ENCODE measurements at places on chromosomes 4 and X. TPM values are rescaled to one million over a fixed set of nuclear protein-coding genes. Genes with fewer than 3 reads are reported as not detected.

DNA sequence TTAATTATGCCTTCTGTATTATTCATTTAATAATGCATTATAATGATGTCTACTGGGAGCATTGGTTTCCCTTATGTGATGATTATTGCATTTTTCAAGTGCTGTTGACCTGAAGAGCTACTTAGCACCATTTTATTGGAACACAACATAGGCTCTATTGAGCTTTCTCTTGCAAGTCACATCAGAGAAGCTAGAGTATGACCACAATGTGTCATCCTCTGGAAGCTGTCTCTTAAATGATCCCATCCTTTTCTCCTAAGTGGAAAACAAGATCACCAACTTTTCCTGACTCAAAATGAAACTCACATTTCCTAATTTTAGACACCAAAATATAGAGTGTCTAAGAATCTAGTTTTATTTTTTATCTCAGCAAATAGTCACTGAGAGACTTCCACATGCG, 1451.9 kb downstream of the PCDH7 start:
- no peak for DNase-seq

GRCh38 chrX:112636951-112637581, 42.7 kb downstream of the LHFPL1 start:
- no peak for DNase-seq

- DNase-seq, result no peak
Measured at GRCh38 chrX:85109235-85109634, 105.6 kb downstream of the APOOL start.

DNA sequence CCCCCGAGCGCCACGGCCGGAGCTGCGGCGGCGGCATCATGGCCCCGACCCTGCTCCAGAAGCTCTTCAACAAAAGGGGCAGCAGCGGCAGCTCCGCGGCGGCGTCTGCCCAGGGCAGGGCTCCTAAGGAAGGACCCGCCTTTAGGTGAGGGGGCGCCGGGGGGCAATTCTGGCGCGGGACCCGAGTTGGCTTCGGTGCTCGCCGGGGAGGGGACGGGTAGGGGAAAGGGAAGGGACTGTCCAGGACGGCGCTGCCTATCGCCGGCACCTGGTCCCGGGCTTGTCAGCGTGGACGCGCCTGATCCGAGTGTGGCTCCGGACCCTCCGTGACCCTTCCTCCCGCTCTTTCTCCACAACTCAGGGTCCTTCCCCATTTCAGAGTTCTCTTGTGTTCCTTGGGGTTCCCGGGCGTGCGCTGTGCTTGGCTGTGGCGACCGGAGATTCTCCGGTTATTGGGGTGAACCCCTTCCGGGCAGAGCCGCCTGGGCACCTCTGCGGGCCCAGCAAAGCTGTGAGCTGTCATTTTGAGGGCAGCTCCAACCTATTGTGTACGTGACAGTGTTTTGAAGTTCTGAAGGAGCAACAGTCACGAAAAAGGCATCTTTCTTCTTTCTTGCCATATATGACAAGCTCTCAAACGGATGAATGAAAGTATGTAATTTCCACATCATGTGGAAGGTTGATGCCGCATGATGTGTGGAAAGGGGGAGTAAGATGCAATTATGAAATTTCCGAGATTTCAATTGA, 522 bp downstream of the FNIP2 start:
- DNase-seq, result peak; percentile 64

GRCh38 chr4:80173401-80173800, 23.9 kb upstream of the PRDM8 start:
- no peak for DNase-seq

The ASB5 gene
- total RNA-seq, result not detected

- no peak for DNase-seq
Measured at GRCh38 chrX:11185861-11186260, 74.7 kb downstream of the HCCS start.

GRCh38 chr4:1869530-1870327, 1.5 kb upstream of the NSD2 start:
- DNase-seq, result no peak

- no peak for DNase-seq
Measured at GRCh38 chrX:49037883-49038475, 5.2 kb downstream of the TFE3 start.

GRCh38 chrX:38127961-38128360, 92.7 kb downstream of the SRPX start:
- DNase-seq, result no peak

DNA sequence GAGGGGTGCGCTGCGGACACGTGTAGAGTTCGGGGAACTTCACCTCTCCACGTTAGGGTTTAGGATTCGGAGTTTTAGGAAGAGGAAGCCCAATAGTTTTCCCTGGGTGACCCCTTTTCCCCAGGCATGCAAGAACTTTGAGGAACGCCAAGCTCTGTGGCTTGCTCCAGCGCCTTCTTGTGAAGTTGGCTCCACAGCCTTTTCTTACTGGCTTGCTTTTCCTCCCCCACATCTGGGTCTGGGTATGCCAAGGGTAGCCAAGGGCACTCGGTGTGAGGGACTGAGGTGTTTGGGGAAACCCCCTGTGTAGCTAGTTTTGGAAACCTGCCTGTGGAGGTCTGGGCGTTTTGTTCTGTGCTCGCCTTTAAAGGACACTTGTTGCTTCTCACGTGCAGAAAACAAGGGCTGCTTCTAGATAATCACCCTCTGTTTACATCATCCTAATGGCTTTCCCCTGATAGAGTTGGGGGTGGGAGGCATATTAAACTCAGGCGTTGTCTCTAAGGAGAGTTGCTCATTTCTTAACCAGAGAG, 746 bp downstream of the EDNRA start:
- DNase-seq, result no peak

The PNMA5 gene
- 0.18 TPM for total RNA-seq

The GAR1 gene
- total RNA-seq, result 10.0 TPM

The LRP2BP gene
- total RNA-seq, result 1.5 TPM

The RS1 gene
- 3.9 TPM for total RNA-seq

DNA sequence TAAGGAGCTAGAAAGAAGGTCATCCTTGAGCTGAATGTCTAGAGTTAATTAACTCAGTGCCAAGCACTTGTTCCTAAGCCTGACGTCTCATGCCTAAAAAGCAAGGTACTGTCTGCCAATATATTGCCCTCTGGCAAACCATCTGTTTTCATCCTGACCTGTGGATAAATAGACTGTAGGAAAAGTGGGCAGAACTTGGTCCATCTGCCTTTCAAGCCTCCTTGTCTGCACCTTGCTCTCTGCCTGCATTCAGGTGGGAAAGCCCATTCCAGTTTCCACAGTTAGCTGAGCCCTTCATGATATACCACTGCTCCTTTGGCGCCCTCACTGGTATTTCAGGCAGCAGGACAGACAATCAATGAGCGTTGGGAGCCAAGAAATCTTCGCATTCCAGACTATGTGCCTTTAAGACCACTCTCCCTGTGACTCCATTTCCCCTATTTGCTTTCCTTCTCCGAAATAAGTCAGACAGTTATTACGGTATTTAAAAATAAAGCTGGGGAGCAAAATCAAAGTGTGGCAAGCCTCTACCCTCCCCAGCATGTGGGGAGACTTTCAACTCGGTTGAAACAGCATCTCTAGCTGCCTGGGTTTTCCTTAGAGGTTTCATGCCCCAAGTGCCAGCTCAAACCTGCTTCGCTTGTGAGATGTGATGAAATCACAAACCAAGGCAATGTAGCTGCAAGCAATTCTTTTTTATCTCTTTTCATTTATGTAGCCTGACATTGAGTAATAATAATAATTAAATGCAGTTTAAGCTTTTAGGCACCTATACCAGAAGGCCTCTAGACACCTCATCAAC, 2.5 kb upstream of the CCDC149 start:
- DNase-seq, result no peak

GRCh38 chrX:24153796-24154189, 4.3 kb downstream of the ZFX start:
- no peak for DNase-seq

GRCh38 chr4:87339440-87339839, 16.8 kb upstream of the HSD17B13 start:
- DNase-seq, result no peak

The GPR50 gene
- total RNA-seq, result not detected

DNA sequence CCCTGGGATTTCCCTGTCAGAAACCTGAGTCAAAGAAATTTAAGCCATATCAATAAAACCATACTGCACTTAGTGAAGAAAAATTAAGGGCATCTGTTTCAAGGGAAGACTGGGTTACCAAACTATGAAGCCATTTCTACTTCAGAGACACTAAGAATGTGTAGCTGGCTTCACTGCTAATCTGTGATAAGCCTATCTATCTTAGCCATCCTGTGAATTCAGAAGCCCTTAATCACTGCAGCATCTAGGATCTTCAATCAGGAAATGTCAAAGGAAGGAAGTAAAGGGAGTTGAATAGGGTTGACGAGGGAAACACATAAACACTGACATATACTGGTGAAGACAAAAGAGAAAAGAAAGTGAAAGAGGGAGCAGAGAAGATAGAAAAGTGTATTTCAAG, 777.6 kb upstream of the DIAPH2 start:
- DNase-seq, result no peak

The SH3BGRL gene
- total RNA-seq, result 192 TPM

DNA sequence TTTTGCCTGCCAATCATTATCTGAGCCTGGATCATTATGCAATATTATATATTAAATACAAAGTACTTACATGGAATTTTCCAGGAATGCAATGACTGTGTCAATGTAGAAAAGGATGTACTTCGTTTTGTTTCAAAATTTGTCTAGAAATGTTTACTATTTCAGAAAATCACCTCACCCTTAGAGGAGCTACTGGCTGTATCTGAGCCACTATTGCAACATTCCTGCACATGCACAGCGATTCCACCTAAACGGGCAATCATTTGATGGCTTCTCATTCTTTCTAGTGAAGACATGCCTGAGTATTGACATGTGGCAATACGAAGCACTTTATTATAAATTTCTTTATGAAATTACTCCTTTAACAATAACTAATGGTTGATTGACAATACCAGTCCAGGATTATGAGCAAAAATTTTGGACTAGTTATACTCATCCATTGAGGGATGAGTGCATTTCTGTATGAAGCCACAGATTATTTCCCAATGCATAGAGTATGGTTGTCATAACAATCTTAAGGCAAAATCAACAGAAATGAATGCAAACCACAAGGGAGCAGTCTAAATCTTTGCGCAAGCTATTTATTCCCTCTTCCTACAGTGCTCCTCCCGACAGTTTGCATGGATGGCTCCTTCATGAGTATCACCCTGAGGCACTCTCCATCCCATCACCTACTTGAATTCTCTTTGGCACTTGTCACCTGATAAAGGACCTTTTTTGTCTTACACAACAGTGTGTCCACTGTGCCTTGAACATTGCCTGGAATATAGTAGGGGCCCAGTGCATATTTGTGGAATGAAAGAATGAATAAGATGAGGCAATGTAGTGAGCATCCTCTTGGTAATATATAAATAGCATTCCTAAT, 35.8 kb upstream of the MMAA start:
- no peak for DNase-seq

GRCh38 chr4:20075248-20075871, 176.3 kb upstream of the SLIT2 start:
- DNase-seq, result no peak

DNA sequence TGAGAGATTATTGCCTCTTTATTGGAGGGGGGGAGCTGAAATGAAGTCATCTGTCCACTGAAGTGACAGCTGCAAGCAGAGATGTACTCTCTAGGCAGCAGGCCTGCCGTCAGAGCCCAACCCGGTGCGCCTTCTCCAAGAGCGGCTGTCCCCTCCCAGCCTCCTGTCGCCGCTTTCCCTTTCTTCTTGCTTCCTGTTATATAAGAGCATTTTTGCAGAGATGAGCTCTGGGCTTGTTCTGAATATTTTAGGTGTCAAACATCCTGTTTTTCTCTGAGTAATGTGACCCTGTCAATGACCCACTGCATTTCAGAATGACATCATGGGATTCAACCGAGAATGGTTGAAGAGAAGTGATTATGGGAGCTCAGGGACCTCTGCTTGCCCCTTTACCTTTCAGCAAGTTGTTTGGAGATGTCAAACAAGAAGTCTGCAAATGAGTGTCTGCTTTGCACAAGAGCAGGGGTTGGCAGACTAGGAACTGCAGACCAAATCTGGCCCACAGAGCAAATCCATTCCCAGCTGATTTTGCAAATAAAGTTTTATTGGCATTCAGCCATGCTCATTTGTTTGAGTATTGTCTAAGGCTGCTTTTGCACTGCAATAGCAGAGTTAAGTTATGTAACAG, 79.9 kb downstream of the SLC9A6 start:
- DNase-seq, result peak; percentile 50

GRCh38 chr4:92381616-92382015, 77.8 kb downstream of the GRID2 start:
- DNase-seq, result no peak

DNA sequence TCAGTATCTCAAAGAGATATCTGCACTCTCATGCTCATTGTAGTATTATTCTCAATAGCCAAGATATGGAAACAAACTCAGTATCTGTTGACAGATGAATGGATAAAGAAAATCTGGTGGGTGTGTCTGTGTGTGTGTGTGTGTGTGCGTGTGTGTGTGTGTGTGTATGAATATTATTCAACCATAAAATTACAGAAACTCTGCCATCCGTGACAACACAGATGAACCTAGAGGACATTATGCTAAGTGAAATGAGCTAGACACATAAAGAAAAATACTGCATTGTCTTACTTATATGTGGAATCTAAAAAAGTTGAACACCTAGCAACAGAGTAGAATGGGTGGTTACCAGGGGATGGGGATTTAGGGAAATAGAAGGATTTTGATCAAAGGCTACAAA, 13.2 kb downstream of the XKRX start:
- no peak for DNase-seq
